ENCODE measurements at places on chromosomes 13 and 19. TPM values are rescaled to one million over a fixed set of nuclear protein-coding genes. Genes with fewer than 3 reads are reported as not detected.

GRCh38 chr19:33438987-33439781, 65.7 kb downstream of the CEBPG start:
- H3K27ac ChIP-seq: no peak overlapping the region

DNA sequence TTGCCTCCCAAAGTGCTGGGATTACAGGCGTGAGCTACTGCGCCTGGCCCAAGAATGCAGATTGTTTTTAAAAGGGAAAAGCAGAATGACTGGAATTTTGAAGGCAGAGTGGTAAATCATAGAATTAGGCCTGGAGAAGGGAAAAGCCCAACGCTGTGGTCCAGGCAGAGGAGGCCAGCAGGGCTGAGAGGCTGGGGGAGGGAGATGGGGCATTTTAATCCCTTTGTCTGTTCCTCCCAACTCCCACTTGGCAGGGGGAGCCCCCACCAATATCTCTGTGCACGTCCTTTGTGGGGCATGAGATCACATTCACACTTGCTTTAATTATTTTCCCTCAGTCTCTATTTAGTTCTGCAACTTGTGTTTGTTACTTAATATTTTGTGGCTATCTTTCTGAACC, 54.4 kb upstream of the RANBP3 start:
- no peak for DNase-seq
- H3K27me3 ChIP-seq: no peaks in the 10 kb centered on the region
- no peak overlapping the region for H3K27ac ChIP-seq
- H3K36me3 ChIP-seq: no peaks in the 10 kb centered on the region
- no peaks in the 10 kb centered on the region for H3K4me1 ChIP-seq

DNA sequence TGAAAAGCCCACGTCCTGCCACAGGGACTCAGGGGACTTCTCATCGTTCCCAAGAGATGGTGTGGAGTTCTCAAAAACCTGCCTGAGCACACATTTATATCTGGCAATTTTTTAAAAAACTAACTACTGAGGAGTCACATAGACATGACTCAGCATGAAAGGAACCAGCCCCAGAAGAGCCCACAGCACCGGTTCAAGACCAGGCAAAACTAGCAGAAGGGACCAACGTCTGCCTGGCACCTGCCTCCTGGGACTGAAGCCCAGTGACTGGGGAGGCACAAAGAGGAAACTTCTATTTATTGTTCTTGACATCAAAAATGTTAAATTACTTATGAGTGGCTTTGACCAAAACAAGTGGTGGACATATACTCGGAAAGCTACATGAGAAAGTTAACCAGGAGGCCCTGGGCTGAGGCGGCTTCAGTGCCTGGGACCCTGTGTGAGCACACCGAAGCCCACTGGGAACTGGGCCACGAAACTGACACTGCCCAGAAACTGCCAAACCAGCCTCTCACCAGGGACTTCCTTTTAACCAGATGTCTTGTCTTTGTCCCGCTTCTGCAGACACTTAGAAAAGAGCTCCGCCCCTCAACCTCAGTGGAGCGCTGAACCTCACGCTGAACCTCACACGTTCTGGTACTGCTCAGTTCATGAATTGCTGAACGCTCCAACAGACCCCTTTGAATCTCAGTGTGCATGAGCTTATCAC, 25.7 kb downstream of the C13orf46 start:
- H3K27me3 ChIP-seq: no peaks in the 10 kb centered on the region
- H3K4me3 ChIP-seq: no peak overlapping the region
- H3K27ac ChIP-seq: no peak overlapping the region
- no peak for DNase-seq
- no peaks in the 10 kb centered on the region for H3K36me3 ChIP-seq

GRCh38 chr19:6730153-6730804, 7.1 kb downstream of the GPR108 start:
- H3K4me1 ChIP-seq: peaks cover 7% of the 10 kb centered on the region
- no peak overlapping the region for H3K4me3 ChIP-seq
- peak; percentile 43 for DNase-seq
- no peaks in the 10 kb centered on the region for H3K27me3 ChIP-seq

- H3K36me3 ChIP-seq: no peaks in the 10 kb centered on the region
- no peaks in the 10 kb centered on the region for H3K4me1 ChIP-seq
- no peak overlapping the region for H3K27ac ChIP-seq
- no peaks in the 10 kb centered on the region for H3K27me3 ChIP-seq
- DNase-seq: no peak
Measured at GRCh38 chr13:51045451-51045850, 65.6 kb downstream of the C13orf42 start.

- H3K4me1 ChIP-seq: no peaks in the 10 kb centered on the region
- H3K36me3 ChIP-seq: no peaks in the 10 kb centered on the region
- DNase-seq: no peak
- H3K27ac ChIP-seq: no peak overlapping the region
- H3K4me3 ChIP-seq: no peak overlapping the region
Measured at GRCh38 chr13:91572944-91573598, 174.7 kb downstream of the GPC5 start.

- peaks cover 26% of the 10 kb centered on the region for H3K4me1 ChIP-seq
- DNase-seq: peak; percentile 73
- H3K4me3 ChIP-seq: peak overlapping the region; percentile 83
Measured at GRCh38 chr19:18340990-18341868, 831 bp downstream of the PGPEP1 start.

GRCh38 chr19:13723206-13723605, 41.1 kb upstream of the MRI1 start:
- peaks cover 11% of the 10 kb centered on the region for H3K27me3 ChIP-seq
- H3K36me3 ChIP-seq: no peaks in the 10 kb centered on the region
- DNase-seq: no peak

DNA sequence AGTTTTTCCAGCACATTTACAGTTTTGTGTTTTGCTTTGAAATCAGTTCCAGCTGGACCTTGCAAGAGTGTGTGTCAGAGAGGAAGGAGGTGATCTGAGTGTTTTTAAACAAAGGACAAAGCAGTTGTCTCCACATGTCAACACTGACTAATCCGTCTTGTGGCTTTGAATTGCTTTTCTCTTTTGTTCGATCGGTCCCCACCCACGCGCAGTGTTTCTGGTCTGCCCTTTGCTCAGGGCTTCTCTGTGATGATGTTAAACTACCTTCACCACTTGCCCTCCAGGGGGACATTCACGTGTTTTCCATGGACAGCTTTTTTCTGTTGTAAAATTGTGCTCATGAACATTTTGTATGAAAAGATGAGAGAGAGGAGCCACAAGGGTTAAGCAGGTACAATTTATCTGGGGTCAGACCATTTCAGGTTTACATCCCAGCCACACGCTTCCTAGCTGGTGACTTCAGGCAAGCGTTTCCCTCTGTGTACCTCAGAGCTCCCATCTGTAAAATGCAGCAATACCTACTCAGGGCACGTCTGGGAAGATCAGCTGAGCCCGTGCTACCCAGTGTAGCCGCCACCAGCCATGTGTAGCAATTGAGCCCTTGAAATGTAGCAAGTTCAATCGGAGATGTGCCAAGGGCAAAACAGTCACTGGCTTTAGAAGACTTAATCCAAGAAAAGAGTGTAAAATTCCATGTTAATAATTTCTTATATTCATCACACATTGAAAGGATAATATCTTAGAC, 13.5 kb upstream of the PLA2G4C start:
- no peak overlapping the region for H3K4me3 ChIP-seq
- peaks cover 67% of the 10 kb centered on the region for H3K36me3 ChIP-seq
- peaks cover 17% of the 10 kb centered on the region for H3K4me1 ChIP-seq
- H3K27me3 ChIP-seq: no peaks in the 10 kb centered on the region

GRCh38 chr19:12872941-12873890, 8.0 kb downstream of the DNASE2 start:
- H3K27me3 ChIP-seq: no peaks in the 10 kb centered on the region
- H3K4me1 ChIP-seq: peaks cover 9% of the 10 kb centered on the region
- H3K36me3 ChIP-seq: peaks cover 28% of the 10 kb centered on the region
- peak; percentile 75 for DNase-seq
- H3K27ac ChIP-seq: peak overlapping the region; percentile 21
- H3K4me3 ChIP-seq: peak overlapping the region; percentile 51

DNA sequence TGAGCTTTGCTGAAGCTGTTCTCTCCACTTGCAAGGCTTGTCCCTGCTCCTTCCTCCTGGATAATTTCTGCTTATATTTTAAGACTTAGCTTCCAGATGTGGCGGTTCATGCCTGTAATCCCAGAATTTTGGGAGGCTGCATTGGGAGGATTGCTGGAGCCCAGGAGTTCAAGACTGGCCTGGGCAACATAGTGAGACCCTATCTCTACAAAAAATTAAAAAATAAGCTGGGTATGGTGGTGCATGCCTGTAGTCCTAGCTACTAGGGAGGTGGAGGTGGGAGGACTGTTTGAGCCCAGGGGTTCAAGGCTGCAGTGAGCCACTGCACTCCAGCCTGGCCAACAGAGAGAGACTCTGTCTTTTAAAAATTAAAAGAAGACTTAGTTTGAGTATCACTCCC, 31.6 kb downstream of the CEBPA start:
- no peak overlapping the region for H3K4me3 ChIP-seq
- H3K4me1 ChIP-seq: peaks cover 11% of the 10 kb centered on the region
- H3K27me3 ChIP-seq: peaks cover 2% of the 10 kb centered on the region
- no peak overlapping the region for H3K27ac ChIP-seq
- DNase-seq: no peak

COL4A2 gene
- total RNA-seq: not detected

GRCh38 chr13:20069956-20070355, 90.9 kb downstream of the GJA3 start:
- H3K4me3 ChIP-seq: no peak overlapping the region
- H3K27me3 ChIP-seq: no peaks in the 10 kb centered on the region
- H3K27ac ChIP-seq: no peak overlapping the region
- H3K4me1 ChIP-seq: peaks cover 15% of the 10 kb centered on the region
- peaks cover 46% of the 10 kb centered on the region for H3K36me3 ChIP-seq

ZNF563 gene
- total RNA-seq: 4.0 TPM

DNA sequence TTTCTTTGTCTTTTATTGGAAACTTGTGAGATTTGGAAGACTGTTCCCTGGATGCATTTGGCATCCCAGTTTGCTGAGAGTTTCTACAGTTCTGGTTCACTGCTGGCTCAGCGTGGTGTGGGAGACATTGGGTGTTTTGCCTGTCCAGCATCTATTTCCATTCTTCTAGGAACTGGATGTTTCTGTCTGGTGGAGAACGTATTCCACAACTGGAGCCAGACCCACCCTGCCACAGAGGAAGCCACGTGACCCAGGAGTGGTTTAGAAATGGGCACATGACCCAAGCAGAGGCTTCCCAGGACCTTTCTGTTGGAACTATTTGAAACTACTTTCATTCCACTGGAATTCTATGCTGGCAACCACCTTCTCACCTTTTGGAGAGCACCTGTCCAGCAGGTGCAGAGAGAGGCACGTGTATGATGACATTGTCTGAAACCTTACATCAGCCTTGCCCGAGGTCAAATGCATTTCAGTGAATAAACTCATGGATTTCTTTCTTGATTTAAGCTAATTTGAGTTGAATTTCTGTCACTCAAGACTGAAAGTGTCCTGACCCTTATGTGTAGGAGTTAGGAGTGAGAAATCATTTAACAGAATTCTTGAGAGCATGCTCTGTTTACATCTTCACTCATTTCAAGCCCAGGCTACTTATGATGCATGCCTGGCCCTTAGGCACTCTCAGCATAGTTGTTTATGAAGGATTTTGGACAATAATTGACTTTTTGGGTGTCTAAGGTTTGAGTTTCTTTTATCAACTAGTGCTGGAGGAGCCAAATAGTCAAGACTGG, 121.8 kb downstream of the AKAP11 start:
- H3K4me3 ChIP-seq: peak overlapping the region; percentile 77
- peaks cover 78% of the 10 kb centered on the region for H3K4me1 ChIP-seq
- peaks cover 9% of the 10 kb centered on the region for H3K36me3 ChIP-seq

- DNase-seq: no peak
- no peak overlapping the region for H3K27ac ChIP-seq
- H3K4me1 ChIP-seq: peaks cover 28% of the 10 kb centered on the region
- H3K27me3 ChIP-seq: peaks cover 9% of the 10 kb centered on the region
Measured at GRCh38 chr19:4326837-4327251, 11.8 kb downstream of the STAP2 start.

SYNE4 gene
- total RNA-seq: 1.6 TPM

GRCh38 chr13:111139873-111140561, 24.9 kb downstream of the ARHGEF7 start:
- H3K36me3 ChIP-seq: no peaks in the 10 kb centered on the region
- H3K27me3 ChIP-seq: peaks cover 60% of the 10 kb centered on the region
- no peak overlapping the region for H3K27ac ChIP-seq
- DNase-seq: no peak
- H3K4me1 ChIP-seq: no peaks in the 10 kb centered on the region
- no peak overlapping the region for H3K4me3 ChIP-seq

ZNF568 gene
- 6.3 TPM for total RNA-seq

GRCh38 chr13:110227864-110228643, 78.9 kb downstream of the COL4A1 start:
- peaks cover 9% of the 10 kb centered on the region for H3K27me3 ChIP-seq
- no peak for DNase-seq
- no peak overlapping the region for H3K27ac ChIP-seq
- no peak overlapping the region for H3K4me3 ChIP-seq

- peak overlapping the region; percentile 90 for H3K4me3 ChIP-seq
- no peak for DNase-seq
- peaks cover 11% of the 10 kb centered on the region for H3K4me1 ChIP-seq
Measured at GRCh38 chr19:36972571-36972970, 56.4 kb downstream of the ZNF568 start.

DNA sequence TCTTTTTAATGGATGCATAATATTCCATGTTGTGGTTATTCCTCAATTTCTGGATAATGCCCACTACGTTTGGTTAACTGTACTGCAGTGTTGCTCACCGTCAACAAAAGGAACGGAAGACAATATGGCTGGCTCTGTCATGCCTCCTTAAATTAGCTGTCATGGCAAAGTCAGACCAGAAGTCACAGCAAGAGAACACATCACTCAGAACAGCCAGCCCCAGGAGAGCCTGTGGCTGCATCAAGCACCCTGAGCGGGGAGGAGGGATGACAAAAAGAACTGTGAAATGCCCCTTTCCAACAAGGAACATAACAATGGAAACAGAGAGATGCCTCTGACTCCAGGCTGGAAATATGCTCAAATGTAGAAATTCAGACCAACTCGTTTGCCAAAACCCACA, 366.0 kb upstream of the ZNF507 start:
- no peak overlapping the region for H3K4me3 ChIP-seq
- no peak overlapping the region for H3K27ac ChIP-seq
- no peaks in the 10 kb centered on the region for H3K27me3 ChIP-seq
- no peaks in the 10 kb centered on the region for H3K4me1 ChIP-seq
- DNase-seq: no peak

DNA sequence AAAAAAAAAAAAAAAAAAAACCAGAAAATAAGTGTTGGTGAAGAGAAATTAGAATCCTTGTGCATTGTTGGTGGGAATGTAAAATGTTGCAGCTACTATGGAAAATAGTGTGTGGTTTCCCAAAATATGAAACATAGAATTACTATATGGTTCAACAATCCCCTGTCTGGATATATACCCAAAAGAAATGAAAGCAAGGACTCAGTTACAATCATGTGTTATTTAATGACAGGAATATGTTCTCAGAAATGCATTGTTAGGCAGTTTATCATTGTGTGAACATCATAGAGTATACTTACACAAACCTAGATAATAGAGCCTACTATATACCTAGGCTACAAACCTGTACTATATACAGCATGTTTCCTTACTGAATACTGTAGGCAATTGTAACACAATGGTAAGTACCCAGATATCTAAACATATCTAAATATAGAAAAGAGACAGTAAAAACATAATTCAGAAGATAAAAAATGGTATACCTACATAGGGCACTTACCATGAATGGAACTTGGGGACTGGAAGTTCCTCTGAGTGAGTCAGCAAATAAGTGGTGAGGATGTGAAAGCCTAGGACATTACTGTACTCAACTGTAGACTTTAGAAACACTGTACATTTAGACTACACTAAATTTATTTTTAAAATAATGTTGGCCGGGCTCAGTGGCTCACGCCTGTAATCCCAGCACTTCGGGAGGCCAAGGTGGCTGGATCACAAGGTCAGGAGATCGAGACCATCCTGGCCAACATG, 25.7 kb upstream of the SLC7A1 start:
- no peak for DNase-seq
- peaks cover 48% of the 10 kb centered on the region for H3K27me3 ChIP-seq
- no peaks in the 10 kb centered on the region for H3K36me3 ChIP-seq
